ENCODE measurements at places on chromosomes 2 and 18.

DNA sequence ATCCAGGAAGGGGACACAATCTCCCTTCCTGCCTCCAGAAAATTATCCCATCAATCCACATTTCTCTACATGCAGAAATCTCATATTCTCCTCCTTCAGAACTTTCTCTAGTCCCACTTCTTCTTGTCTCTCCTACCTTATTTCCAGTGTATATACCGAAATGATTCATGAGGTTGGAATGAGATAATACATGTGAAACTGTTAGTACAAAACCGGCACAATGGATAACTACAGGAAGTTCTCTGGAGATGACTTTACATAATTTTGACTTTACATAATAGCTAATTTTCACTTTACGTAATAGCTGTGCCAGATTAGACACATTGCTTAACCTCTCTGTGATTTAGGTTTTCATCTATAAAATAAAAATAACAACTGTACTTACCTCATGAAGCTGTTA, 801.3 kb downstream of the ERBB4 start:
- no peaks in the 10 kb centered on the region for H3K27me3 ChIP-seq
- H3K4me1 ChIP-seq = no peaks in the 10 kb centered on the region

GRCh38 chr2:209511637-209512036, 87.8 kb downstream of the MAP2 start:
- no peak overlapping the region for H3K4me3 ChIP-seq
- no peaks in the 10 kb centered on the region for H3K36me3 ChIP-seq
- no peak for DNase-seq
- no peaks in the 10 kb centered on the region for H3K4me1 ChIP-seq
- H3K27ac ChIP-seq = no peak overlapping the region

- no peaks in the 10 kb centered on the region for H3K27me3 ChIP-seq
- peaks cover 16% of the 10 kb centered on the region for H3K4me1 ChIP-seq
- no peak overlapping the region for H3K4me3 ChIP-seq
- no peak overlapping the region for H3K27ac ChIP-seq
These were observed 71.7 kb downstream of the NCAPH start for GRCh38 chr2:96407041-96407918.

DNA sequence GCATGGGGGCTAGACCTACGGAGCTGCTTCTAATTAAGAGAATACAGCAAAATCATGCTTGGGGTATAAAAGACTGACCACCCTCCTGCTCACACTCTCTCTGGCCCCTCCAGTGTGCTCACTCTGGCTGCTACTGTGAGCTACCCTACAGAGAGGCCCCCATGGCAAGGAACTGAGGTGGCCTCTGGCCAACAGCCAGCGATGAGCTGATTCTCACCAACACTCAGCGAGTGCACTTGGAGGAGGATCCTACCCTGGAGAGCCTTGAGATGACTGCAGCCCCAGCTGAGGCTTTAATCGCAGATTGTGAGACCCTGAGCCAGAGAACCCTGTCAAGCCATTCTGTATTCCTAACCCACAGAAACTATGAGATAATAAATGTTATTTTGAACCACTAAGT, 88.2 kb downstream of the GFPT1 start:
- H3K27me3 ChIP-seq = no peaks in the 10 kb centered on the region
- H3K27ac ChIP-seq = no peak overlapping the region

Measured in upper lobe of right lung (tissue), 1 donor.